Activated CD4-positive, alpha-beta T cell treated with anti-CD3 and anti-CD28 coated beads, Interleukin-2, Interleukin-6, amounts not matched to agents 100 ng/mL and 50 ng/mL, durations not matched to agents 16 hours and 8 hours (primary cell): ENCODE measurements at places on chromosomes 13 and 19.

DNA sequence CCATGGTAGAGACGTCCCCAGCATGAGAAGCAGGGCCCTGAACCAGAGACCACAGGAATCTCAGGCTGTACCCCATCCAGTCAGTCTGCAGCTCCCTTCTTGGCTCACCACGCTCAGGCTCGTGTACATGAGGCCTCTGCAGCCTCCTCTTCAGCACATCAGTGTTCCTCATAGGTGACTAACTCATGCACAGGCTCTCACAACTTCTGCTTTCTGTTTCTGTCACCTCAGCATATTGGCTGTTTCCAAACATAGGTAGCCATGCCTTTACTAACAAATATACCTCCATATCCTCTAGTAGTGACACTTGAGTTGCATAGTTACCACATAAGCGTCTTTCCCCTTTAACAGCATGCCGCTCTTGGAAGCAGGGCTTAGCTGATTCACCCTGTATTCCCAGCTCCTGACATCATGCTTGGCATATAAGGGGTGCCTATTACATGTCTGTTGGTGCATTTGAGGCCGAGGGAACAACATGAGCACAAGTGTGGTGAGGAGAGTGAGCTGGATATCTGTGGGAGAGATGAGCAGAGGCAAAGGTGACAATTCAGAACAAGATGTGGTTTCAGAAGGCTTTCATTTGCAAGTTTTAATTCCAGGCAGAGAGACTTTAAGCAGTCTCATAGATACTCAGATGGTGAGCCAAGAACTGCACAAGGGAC is 16.7 kb downstream of the ZNF473 start:
- no peak for DNase-seq

GRCh38 chr13:97573011-97573410 is 139.0 kb downstream of the RAP2A start:
- no peak for DNase-seq

DNA sequence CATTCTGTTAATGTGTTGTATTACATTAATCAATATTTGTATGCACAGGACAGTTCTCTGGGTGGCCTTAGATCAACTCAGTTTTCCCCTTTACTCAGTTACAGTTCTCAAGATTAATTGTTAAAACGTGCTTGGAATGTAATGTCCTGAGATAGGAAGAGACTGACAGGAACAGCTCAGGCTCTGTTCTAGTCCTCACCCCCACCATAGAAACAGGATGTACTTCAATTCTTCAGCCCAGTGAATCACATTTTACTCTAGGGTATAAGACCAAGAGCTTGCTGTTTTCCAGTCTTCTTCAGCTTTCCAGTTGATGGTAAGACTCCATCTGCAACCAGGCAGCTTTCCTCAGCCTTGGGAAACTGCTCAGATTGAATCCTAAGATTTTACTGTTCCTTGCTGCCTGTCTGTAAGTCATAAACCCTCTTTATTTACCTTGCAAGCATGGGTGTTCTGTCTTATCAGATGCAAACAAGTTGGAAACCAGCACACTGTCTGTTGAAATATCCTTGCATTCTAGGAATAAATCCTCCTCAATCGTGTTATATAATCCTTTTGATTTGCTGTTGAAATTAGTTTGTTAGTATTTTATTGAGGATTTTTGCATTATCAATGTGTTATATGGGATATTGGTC is 836.9 kb upstream of the PCDH9 start:
- DNase-seq = no peak

DNA sequence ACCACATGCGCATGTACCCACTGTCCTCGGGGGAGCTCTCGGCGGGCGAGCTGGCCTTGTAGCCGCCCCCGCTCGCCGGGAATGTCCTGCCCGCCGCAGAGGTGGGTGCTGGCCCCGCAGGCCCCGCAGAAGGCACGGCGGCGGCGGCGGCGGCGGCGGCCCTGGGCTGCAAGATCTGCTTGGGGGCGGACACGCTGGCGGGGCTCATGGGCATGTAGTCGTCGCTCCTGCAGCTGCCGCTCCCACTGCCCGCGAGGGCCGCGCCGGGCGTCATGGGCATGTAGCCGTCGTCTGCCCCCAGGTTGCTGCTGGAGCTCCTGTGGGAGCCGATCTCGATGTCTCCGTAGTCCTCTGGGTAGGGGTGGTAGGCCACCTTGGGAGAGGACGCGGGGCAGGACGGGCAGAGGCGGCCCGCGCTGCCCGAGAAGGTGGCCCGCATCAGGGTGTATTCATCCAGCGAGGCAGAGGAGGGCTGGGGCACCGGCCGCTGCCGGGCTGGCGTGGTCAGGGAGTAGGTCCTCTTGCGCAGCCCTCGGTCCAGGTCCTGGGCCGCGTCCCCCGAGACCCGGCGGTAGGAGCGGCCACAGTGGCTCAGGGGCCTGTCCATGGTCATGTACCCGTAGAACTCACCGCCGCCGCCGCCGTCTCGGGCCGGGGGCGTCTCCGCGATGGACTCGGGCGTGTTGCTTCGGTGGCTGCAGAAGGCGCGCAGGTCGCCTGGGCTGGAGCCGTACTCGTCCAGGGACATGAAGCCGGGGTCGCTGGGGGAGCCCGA is 2.4 kb downstream of the IRS2 start:
- DNase-seq = no peak

- no peak for DNase-seq
These were observed 21.9 kb downstream of the ANKRD27 start for GRCh38 chr19:32652894-32653598.

DNA sequence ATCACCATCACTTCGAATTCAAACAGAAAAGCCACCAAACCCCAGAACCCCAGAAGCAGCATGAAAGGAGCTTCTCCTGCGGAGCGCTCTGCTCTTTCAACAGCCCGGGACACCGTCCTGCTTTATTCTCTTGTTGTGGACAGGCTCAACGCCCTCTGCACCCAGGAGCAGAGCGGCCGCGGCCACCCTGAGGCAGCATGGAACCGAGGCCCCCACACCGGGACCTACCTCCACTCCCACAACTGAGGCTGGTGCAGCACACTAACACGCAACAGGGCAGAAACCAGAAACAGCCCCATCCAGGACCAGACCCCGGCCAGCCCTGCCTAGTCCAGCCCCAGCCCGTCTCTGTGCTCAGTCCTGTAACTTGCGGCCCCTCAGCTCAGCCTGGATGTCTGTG is 7.2 kb downstream of the AP3D1 start:
- DNase-seq = no peak

GRCh38 chr19:35031072-35031881 is 1.0 kb downstream of the SCN1B start:
- no peak for DNase-seq

DNA sequence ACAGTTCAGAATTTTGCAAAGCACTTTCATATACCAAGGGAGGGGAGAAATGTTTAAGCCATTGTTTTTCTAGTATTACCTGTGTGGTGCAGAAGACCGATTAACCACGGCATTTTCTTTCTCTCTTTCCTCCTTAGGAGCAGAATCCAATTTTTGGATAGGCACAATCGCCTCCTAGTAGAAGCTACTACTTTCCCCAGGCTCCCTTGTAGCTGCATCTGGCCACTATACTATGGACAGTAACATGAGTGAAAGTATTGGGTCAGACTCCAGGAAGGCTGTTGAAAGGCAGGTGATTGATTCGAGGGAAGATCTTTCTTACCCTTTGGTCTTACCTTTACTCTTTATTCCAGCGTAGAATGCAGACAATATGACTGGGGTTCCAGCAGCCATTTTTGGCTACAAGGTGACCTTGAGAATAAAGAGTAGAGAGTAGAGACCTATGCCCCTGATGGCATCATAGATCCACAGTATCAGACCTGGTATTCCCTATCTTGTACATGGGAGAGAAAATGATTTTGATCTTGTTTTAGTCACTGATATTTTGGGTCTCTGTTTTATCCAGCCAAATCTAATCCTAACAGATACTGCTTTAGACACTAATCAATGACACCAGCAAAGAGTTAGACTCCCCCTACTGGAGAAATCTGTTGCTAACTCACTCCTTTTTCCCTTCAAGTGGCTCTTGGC is 77.0 kb downstream of the LRRC63 start:
- DNase-seq = peak; percentile 77

- DNase-seq = no peak
These were observed 101.7 kb downstream of the SLC7A1 start for GRCh38 chr13:29493796-29494195.

- DNase-seq = peak; percentile 86
These were observed 781 bp downstream of the QPCTL start for GRCh38 chr19:45693106-45693788.

GRCh38 chr19:18733196-18733647 is 49.7 kb downstream of the CRTC1 start:
- no peak for DNase-seq

GRCh38 chr13:76992548-76993001 is 694 bp downstream of the CLN5 start:
- DNase-seq = peak; percentile 21

DNA sequence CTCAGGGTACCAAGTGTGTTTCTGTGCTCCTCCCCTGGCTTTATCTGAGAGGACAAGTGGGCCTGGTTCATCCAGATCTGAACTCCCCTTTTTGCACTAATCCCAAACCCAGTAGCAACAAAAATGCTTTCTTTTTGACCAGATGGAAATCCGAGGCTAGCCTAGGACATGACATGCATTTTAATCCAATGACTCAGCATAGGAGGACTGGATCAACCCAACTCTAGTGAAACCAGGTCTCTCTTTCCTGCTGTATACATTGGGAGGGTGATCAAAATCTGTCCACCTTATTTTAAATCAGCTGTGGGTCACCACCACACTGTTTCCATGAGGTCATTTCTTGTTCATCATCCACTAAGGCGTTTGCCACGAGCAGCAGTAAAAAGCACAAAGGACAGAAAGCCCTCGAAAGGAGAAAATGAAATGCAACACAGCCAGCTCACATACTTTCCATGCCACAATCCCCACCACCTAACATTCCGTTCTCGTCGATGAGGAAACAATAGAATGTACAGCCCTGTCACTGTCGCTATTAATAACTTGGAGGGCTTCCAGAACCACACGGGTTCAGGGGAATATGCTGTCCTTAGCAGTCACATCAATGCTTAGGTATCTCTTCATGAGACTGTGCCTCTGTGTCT is 543.0 kb downstream of the IRS2 start:
- DNase-seq = no peak

GRCh38 chr19:12112701-12113100 is 27.4 kb downstream of the ZNF20 start:
- DNase-seq = peak; percentile 34

DNA sequence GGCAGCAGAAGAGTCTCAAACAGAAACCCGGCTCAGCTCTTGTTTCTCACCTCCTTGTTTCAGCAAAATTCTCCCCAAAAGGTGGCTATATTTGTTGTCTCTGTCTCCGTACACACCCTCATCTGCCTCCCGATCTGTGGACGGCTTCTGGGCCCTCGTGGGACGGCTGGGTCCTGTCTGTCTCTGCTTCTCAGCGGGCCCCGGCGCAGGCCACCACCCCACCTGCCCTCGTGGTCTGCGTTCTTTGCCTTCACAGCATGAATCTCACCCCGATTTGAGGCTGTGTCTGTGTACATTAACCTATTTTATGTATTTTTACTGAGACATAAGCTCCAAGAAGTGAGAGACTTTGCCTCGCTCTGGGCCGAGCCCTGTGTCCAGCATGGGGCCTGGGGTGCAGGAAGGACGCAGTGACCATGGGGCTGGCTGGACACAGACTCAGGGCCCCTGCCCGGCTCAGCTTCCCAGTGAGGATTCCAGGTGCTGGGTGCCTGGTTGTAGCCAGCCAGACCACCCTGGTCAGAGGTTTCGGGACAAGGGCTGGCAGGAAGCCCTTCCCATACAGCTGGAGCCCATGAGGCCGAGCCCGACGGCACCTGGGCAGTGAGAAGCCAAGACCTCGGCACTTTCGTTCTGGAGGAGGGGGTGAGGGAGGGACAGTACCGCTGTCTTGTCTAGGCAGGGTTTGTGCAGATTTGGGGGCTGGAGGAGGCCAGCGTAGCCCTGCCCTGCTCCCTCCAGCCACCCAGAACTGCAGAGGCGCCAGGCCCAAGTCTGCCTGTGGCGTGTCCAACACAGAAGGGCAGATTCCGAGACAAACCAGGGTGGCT is 78.5 kb upstream of the MCF2L start:
- DNase-seq = no peak

DNA sequence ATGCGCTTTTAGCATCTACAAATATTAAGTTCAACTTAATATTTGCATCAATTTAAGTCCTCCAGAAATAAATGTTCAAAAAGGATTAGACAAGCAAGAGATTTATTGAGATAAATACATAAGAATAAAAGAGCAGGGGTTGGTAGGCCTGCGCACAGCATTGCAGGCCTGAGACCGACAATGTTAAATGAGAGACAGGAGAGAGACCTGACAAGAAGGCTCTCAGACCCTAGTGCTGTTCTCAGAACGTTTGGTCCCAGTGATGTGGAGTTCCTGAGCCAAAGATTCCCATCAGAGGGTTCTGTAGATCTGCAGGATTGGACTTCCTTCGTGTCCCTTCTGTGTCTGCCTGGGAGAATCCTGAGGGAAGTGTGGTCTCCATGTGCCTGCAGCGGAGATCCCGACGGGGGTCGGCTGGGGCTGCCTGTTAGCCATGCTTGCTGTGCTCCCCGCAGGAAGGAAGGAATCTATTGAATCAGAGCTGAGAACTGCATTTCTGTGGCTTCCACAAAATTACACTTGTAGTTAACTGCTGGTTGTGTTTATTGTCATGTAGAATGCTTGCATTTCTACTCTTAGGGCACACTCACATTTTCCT is 369.9 kb upstream of the SLC10A2 start:
- DNase-seq = no peak

- no peak for DNase-seq
These were observed 511.8 kb upstream of the NBEA start for GRCh38 chr13:34430294-34430693.

GRCh38 chr19:16373989-16374388 is 49.4 kb downstream of the KLF2 start:
- DNase-seq = no peak

DNA sequence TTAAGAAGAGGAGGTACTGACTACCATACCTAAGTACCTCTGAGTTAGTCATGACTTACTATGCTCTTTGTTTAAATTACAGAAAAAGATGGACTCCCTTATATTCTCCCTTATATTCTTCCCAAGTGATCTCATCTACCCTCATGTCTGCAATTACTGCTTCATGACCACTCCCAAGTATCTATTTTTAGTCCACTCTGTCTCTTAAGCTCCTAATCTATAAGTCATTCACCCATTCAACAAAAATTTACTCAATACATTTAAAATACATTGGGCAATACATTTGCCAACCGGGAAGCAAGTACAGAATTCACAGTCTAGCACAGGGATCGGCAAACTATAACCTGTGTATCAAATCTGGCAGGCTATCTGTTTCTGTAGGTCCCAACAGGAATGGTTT is 42.6 kb downstream of the KPNA3 start:
- DNase-seq = no peak

- DNase-seq = peak; percentile 98
These were observed at the start of gene APBA3 for GRCh38 chr19:3761382-3762129. Gene APBA3 (minus strand): TSS chr19:3761692. CDS start chr19:3760264, 1,428 bp downstream.

- peak; percentile 10 for DNase-seq
These were observed 6.3 kb downstream of the CDADC1 start for GRCh38 chr13:49254007-49254406.

- DNase-seq = no peak
These were observed 171.3 kb downstream of the CACNA1A start for GRCh38 chr19:13334801-13335481.

- DNase-seq = no peak
These were observed 2.6 kb upstream of the LRP3 start for GRCh38 chr19:33191501-33191900.

- no peak for DNase-seq
These were observed 184.1 kb downstream of the DIAPH3 start for GRCh38 chr13:59979589-59979988.

- DNase-seq = no peak
These were observed 11.3 kb downstream of the JAK3 start for GRCh38 chr19:17836530-17836929.
